A172 (cell line): ENCODE measurements at places on chromosomes 5 and 9. TPM values are rescaled to one million over a fixed set of nuclear protein-coding genes. Genes with fewer than 3 reads are reported as not detected.

DNA sequence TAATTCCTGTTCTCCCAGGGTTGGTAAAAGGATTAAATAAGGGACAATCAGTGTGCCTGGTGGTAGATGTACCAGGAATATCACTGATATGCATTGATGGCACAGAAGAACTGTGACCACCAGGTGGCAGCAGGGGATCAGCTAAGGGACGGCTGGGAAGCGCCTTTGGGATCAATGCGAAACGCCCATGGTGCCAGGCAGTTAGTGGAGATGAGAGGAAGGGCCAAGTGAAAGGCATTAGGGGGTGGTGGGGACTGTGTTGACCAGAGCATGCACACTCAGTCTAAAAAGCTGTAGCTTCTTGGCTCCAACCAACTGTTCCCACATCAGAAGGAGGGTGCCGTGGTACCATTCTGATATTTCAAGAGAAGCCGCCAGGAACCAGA is 55.6 kb downstream of the ARHGEF37 start:
- peak; percentile 67 for DNase-seq

GRCh38 chr5:38782180-38782835 is 63.5 kb upstream of the OSMR start:
- no peak for DNase-seq

DNA sequence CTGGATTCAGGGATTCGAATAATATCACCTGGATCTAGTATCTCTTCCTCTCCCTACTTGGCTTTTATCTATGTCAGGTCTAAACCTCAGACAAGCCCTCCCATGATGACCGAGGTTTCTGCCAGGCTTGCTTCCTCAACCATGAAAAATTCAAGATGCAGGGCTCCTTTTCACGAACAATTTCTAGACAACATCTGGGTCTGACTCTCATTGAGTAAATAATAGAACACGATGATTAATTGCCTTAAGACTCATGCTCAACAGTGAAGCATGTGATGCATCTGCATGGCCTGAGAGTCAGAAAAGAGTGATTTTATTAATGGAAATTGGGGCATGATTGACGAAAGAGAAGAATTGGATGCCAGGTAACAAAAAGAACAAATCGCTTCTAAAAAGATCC is 277.2 kb upstream of the ZNF608 start:
- no peak for DNase-seq

DNA sequence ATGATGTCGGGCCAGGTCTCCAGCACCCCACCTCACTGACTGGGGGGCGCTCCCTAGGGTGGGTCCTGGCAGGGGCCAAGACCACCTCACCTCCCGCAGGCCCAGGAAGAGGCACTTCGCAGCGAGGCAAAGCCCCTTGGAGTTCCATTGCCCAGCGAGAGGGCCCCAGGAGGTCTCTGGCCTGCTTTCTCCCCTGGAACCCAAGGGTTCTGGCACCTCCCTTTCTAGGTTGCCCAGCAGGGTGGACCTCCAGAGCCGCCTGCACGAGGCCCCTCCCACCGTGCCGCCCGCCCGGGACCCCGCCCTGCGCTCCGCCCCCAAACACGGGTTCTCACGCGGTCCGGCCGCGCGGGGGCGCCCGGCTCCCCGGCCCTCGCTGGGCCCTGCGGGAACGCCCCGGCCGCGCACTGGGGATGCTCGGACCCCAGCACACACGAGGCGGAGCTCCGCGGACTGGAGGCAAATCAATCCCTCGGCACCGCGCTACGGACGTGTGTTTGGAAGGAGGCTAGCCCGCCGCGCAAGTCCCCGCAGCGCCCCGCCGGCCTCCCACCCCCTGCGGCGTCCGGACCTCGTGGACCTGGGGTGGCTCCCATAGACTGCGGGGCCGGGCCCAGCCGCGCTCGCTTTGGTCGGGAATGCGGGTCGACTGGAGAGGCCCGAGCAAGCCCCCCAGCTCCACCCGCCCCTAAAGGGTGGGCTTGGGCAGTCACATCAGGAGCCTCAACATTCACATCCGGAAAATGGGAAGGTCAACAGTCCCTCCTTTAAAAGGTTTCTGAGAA is 99.5 kb upstream of the LMX1B start:
- no peak for DNase-seq

GRCh38 chr9:77595426-77596095 is 52.6 kb downstream of the GNA14 start:
- no peak for DNase-seq

GRCh38 chr9:70013598-70014196 is 30.0 kb upstream of the MAMDC2 start:
- peak; percentile 71 for DNase-seq

- DNase-seq = no peak
Measured at GRCh38 chr9:7640231-7640630, 159.3 kb downstream of the DMAC1 start.

DNA sequence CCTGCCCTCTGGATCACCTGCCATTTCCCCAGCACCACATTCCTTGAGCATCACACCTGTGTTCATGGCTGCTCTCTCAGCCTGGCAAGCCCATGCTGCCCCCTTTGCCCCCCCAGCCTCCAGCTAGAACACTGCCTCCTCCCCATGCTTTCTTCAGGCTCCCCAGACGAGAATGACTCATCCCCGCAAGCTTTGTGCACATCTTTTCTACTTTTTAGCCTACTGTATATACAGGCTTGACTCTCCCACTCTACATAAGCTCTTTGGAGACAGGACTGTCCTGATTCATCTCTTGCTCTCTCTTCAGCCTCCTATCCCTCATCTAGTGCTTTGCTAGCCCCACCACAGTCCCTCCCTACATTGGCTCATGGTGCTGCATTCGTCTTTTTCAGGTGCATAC is 19.9 kb upstream of the GLIPR2 start:
- DNase-seq = no peak

MEIKIN gene
- total RNA-seq = not detected in 2 replicates

GHR gene
- 0.53 and 1.1 TPM in 2 replicates for total RNA-seq

LCN9 gene
- not detected in 2 replicates for total RNA-seq

PCDHB15 gene
- total RNA-seq = 0.26 and 1.0 TPM in 2 replicates

KIF4B gene
- 0.02 TPM in 1 of 2 replicates, not detected in the other for total RNA-seq
